IMR-90 (cell line): ENCODE measurements at places on chromosomes 4 and X. TPM values are rescaled to one million over a fixed set of nuclear protein-coding genes. Genes with fewer than 3 reads are reported as not detected.

The BEND2 gene
- not detected in 2 replicates for total RNA-seq

The PAGE5 gene
- total RNA-seq: not detected in 2 replicates

The MAGEB6 gene
- total RNA-seq: not detected in 2 replicates

The GABRB1 gene
- total RNA-seq: 16.1 and 16.4 TPM in 2 replicates

The TEX13B gene
- not detected in 2 replicates for total RNA-seq

The H2BW2 gene
- not detected in 2 replicates for total RNA-seq

The RUFY3 gene
- total RNA-seq: 28.9 and 41.1 TPM in 2 replicates

DNA sequence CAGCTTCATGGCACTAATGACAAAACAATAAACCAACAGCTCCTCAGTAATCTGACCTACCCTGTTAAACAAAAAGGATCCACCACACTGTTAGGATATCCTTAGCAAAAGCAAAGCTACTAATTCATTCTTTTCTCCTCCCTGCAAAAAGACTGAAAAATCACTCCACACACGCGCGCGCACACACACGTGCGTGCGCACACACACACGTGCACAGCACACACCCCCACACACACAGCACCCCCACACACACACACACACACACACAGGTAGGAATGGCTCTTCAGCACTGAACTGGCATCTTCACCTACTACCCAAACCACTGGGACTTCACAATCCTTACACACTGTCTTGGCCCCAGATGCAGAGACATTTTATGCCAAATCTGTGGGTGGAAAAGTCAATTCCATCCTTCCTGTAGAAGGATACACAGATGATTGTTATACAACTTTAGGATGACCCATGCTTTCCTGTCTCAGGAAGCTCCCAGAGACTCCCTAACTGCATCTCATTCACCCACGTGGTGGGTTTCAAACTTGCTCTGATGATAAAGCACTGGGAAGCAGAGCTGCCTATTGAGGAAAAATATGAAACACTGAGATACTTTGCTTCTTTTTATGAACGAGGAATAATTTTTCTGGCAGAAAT, 102.5 kb downstream of the TSPAN5 start:
- peak; percentile 49 for DNase-seq

- no peak for DNase-seq
Measured at GRCh38 chrX:155514225-155514624, 55.8 kb upstream of the F8A3 start.

- DNase-seq: no peak
Measured at GRCh38 chrX:46260499-46260898, 284.7 kb downstream of the ZNF674 start.

DNA sequence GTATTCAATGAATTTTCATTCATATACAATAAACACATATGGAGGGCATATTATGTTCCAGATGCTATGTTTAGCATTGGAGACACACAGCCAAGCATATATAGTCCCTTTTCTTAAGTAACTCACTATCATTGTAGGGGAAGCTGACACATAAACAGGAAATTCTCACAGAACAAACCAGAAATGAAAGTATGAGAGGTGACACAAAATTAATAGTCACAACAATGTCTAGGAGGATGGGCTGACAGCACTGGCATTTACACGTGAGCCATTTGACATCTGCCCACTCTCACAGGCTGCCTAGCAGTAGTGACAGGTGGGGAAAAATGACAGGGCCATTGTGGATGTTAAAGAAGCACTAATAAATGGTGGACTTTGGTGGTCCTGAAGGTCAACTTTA, 2.6 kb upstream of the CNOT6L start:
- DNase-seq: no peak

DNA sequence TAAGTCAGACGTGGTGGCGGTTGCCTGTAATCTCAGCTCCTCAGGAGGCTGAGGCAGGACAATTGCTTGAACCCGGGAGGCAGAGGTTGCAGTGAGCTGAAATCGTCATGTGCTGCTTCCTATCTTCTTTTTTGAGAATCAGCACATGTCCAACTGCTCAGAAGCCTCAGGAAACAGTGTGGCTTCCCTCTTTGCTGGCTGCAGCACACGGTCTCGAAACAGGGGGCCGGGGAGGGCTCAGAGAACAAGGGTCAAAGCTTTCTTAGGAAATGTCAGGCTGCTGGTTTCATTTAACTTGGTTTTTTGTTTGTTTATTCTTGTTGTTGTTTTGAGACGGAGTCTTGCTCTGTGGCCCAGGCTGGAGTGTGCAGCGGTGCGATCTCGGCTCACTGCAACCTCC, 31.3 kb downstream of the CRLF2 start:
- no peak for DNase-seq

DNA sequence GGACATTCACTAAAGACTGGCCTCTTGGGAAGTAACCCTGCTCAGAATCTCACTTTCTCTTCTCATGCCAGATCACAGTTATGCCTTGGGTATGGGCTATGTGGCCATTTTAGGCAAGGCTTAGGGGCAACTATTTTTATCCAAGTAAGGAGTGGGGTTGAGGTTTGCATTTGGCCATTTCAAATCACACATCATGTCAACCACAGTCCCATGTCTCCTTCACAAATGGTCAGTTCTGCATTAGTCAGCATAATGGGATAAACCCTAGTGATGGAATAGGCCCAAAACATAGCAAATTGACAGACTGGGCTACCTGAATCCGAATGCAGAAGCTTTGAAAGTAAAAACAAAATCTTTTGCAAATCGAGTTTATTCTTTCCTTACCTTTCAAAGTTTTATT, 827 bp upstream of the RTL3 start:
- DNase-seq: no peak

- no peak for DNase-seq
Measured at GRCh38 chr4:130608121-130608520, 1512.2 kb downstream of the C4orf33 start.

GRCh38 chr4:27894951-27895350, 1034.3 kb downstream of the STIM2 start:
- peak; percentile 4 for DNase-seq

- no peak for DNase-seq
Measured at GRCh38 chr4:72109364-72109763, 77.6 kb downstream of the NPFFR2 start.

- DNase-seq: no peak
Measured at GRCh38 chrX:75596178-75596577, 73.3 kb upstream of the ZDHHC15 start.

- DNase-seq: no peak
Measured at GRCh38 chrX:118780509-118780908, 43.1 kb upstream of the ZCCHC12 start.

DNA sequence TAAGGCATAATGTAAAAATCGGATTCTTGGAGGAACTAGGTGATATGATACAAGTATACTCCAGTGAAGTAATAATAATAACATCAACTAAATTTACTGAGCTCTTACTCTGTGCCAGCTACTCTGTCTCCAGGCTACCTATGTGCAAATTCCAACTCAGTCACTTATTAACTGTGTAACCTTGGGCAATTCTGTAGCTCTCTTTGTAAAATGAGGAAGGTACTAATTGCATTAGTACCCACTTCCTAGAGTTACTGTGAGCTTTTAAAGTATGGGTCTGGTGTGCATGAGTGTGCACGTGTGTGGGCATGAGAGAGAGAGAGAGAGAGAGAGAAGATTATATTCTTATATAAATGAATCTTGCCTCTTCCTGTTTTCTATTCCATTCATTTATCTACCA, 169.9 kb downstream of the KCNIP4 start:
- no peak for DNase-seq

GRCh38 chr4:152680988-152681603, 1.3 kb upstream of the TMEM154 start:
- DNase-seq: peak; percentile 59

DNA sequence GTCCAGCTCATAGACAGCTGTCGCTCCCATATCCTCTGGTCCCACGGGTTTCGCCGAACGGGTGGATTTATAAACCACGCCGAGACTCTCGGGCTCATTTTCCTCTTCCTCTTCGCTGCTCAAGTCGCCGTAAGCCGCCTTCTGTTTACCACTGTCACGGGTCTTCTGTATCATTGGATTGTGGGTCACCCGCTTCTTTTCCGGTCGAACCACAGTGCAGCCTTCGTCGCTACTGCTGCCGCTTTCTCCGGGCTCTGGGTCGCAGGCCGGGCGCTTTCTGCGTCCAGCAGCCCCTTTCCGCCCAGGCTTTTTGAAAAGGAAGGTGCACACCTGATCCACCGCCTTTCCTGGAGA, 311 bp downstream of the RNF113A start:
- DNase-seq: peak; percentile 7

GRCh38 chr4:77040270-77040669, 35.5 kb downstream of the CCNI start:
- peak; percentile 85 for DNase-seq

DNA sequence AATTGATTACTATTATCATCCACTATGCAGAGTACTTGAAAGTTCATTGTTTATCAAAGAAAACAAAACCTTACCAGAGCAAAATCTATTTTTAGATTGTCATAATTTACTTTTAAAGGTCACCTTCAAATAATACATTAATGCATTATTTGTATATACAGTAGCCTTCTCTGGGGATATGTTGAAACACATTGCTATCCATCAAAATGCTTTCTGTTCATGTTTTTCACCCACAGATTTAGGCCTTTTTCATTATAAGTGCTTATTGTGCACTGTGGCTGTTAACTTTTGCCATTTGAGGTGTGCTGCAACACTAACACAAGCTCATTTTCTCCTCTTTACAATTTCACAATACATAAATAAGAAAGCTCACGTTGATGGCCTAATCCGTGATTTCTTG, 74.1 kb upstream of the ANKRD50 start:
- DNase-seq: no peak

GRCh38 chr4:15771216-15772058, 6.7 kb upstream of the CD38 start:
- DNase-seq: no peak

- DNase-seq: no peak
Measured at GRCh38 chrX:107683931-107684330, 55.6 kb downstream of the PRPS1 start.
